ENCODE measurements at places on chromosomes 3 and 15.

GRCh38 chr15:73965758-73966113 is 26.4 kb downstream of the STOML1 start:
- DNase-seq, result no peak

DNA sequence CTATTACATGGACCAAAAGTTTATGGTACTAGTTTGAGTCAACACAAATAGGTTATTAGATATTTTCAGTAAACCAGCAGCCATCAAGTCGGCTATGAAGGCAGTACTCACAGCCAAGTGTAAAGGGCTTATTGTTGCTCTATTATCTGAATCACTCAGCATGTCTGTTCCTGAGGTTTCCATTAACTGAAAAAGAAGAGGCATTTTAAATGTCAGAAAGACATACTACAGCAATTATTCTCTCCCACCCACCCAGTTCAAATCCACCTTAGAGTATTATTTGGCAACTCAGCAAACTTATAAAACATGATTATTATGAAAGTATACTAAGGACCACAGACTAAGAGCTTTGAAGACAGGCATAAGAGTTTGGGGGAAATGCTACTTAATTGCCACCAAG is 93.1 kb downstream of the BTD start:
- no peak for DNase-seq

DNA sequence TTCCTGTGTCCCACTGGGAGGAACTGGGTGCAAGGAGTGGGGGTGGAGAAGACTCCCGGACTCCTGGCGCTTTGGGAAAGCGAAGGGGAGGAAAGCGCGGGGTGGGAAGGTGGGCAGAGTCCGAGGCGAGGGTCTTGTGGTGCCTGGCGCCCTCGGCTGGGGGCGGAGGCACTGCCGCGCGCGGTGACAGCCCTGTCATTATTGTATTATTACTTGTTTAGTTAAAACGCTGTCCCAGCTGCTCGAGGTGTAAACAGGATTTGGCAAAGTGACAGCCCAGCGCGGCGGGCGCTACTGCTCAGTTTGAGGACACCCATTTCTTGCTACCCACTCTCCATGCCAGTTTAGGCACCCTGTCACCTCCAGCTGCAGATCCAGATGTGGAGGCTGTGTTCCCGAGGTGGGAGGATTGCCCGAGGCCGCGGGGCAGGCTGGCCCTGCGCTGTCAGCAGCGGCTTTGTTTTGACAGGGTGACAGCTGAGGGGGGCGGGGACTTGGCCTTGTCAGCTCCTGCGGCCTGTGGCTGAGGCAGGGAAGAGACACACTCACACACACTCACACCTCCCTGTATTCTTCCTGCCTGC is 1.0 kb downstream of the KAT2B start:
- peak; percentile 66 for DNase-seq

- no peak for DNase-seq
Observed at GRCh38 chr3:10669490-10670048, 146.5 kb upstream of the SLC6A11 start.

DNA sequence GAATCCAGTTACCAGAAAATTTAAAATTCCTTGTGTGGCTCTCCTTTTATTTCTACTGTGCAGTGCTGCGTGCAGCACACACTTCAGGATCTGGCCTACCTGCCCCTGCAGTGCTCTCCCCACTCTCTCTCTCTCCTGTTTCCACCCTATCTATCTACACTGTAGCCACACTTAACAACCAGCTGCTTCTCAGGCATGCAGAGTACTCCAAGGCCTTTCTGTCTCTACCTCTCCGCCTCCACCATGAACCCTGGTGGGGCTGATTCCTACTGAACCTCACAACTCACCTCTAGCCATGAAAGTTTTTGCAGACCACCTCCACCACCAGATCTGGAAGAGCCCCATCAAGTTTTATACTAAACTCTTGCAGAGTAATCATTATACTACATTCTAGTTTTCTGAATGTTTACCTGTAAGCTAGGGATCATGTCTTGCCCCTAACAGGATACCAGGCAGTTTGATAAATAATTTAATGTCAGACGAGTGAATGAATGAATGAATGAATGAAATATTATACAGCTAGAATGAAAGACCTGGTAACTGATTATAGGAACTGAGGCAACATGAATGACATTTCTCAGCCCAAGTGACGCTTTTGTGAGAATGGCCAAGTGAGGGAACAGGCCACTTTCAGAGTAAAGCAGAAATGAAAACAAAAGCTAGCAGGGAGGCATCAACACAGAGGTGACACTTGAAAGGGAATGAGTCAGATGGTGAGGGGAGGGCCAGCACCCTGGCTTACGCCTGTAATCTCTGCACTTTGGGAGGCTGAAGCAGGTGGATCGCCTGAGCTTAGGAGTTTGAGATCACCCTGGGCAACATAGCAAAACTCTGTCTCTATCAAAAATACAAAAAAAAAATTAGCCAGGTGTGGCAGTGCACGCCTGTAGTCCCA is 363.5 kb downstream of the FOXP1 start:
- DNase-seq, result peak; percentile 42

- DNase-seq, result no peak
Observed at GRCh38 chr15:100022806-100023205, 289.6 kb upstream of the LYSMD4 start.

GRCh38 chr3:114176487-114176886 is 2.4 kb downstream of the DRD3 start:
- no peak for DNase-seq

DNA sequence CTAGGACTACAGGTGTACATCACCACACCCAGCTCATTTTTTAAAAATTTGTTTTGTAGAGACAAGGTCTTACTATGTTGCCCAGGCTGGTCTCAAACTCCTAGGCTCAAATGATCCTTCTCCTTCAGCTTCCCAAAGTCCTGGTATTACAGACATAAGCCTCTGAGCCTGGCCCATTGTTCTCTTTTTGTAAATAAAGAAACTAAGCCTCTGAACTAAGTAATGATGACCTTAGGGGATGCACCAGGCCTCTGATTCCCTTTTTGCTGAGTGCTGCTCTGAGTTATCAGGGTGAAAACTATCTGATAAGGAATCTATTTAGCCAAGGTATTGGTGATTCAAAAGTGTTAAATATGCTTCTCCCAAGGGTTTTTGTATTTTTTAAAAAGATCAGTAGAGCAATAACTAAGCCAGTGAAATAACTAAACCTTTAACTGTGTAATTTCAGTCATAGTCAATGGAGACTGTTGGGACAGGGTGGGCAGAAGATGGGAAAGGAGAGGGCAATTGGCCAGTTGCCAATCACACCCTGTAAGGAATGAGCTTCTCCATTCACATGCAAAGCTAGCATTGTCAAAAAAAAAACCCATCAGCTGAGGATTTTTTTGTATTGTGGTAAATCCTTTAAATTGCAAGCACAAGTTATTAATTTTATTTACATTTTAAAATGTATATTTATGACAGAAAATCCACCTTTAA is 194.8 kb upstream of the PFN2 start:
- DNase-seq, result no peak

- no peak for DNase-seq
Observed at GRCh38 chr3:124360563-124360962, 368.6 kb upstream of the ROPN1 start.

- DNase-seq, result no peak
Observed at GRCh38 chr3:53630547-53630946, 136.1 kb downstream of the CACNA1D start.

GRCh38 chr3:177495566-177495965 is 298.3 kb upstream of the TBL1XR1 start:
- no peak for DNase-seq

- no peak for DNase-seq
Observed at GRCh38 chr15:60371175-60372051, 26.4 kb downstream of the ANXA2 start.

- no peak for DNase-seq
Observed at GRCh38 chr15:67444100-67444499, 76.8 kb upstream of the C15orf61 start.

GRCh38 chr3:162171970-162172369 is 675.4 kb downstream of the OTOL1 start:
- DNase-seq, result no peak

DNA sequence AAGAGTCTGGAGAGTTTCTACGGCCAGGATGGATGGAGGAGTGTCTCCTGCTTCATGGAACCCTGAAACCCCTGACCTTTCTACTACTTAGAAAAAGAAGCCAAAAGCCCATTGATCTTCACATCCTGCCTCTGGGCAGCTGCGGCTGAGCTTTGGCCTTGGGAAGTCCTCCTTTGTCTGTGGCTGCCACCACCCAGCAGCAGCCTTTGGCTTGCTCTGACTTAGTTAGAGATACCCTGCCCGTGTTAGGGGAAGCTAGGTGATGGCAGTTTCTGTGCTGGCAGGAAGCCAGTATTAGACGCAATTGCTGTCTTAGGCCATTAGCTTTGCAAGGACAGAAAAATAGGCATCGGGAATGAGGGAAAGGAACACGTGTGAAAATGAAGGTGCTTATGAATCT is 18.8 kb downstream of the APH1B start:
- DNase-seq, result no peak

DNA sequence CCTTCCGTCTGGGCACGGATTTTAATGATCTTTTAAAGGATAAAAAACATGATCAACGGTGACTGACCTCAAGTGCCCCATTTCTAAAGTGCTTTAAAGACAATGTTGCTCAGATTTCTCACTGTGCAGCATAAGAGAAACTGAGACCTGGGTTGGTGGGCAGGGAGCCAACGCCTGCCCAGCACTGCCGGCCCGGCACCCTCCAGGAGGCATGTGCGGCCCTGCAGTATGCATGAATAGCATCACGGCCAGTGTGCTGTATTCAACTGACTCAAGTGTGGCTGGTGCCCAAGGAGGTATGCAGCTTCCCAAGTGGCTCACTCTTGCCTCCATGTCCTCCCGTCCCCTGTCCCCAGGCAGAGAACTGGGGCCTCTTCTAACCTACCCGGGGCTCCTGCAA is 30.3 kb downstream of the SEC61A1 start:
- no peak for DNase-seq

GRCh38 chr15:91780387-91780786 is 73.1 kb upstream of the SLCO3A1 start:
- DNase-seq, result no peak

DNA sequence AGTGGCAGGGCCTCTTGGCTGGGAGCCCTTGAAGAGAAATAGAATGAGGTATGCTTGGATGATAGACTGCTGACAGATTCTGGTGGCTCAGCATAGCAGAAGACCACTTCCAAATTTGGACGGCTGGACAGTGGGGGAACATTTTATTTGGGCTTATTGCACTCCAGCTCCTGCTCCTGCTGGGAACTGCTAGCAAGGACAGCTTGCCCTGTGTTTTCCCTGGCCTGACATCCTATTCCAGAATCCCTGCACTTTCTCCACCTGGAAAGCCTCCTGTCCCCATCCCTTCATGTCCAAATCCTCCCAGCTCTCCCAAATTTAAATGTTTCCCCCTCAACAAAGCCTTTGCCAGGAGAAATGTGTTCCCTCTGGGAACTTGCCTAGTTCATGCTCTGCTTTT is 9.8 kb upstream of the COLQ start:
- no peak for DNase-seq

DNA sequence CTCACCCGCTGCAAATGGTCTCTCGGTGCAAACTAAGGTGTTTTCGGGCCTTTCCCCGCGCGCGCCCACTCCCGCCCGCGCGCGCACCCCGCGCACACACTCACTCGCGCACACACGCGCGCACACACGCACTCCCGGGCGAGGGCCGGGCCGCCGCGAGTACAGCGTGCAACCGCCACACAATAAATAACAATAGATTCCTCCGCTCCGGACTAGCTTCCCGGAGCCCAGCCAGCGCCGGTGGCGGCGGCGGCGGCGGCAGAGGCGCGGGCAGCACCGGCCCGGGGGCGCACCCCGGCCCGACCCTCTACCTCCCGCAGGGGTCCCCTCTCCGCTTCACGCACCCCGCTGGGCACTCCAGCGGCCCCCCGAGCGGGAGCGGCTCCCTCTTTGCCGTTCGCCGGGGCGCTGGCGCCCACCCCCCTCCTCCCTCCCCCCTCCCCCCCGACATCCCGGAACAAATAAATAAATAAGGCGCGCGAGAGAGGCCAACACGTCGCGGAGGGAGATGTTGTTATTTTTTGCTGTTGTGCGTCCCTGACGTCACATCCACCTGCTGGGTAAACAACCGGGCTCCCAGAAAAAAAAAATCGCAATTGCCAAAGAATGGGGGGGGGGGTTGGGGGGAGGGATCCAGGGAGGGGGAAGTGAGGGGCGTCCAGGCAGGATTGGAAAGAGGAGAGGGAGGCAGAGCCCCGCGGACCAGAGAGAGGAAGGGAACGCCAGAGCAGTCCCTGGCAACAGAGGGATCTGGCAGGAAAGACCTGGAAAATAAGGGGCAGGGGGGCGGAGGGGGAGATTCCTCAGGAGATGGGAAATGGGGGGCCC is at the start of gene FOXP1:
Gene FOXP1 (minus strand): TSS at position 163 of the 828 bp plus-strand sequence. CDS start 385,347 bp downstream, outside the sequence.
- peak; percentile 58 for DNase-seq

GRCh38 chr15:51074926-51075325 is 19.8 kb downstream of the TNFAIP8L3 start:
- DNase-seq, result no peak

GRCh38 chr3:180184816-180185215 is 148.1 kb upstream of the PEX5L start:
- no peak for DNase-seq

GRCh38 chr15:51094606-51095569 is at the start of gene TNFAIP8L3:
Gene TNFAIP8L3 (minus strand): TSS chr15:51094906. CDS start chr15:51094595, 311 bp downstream.
- no peak for DNase-seq

DNA sequence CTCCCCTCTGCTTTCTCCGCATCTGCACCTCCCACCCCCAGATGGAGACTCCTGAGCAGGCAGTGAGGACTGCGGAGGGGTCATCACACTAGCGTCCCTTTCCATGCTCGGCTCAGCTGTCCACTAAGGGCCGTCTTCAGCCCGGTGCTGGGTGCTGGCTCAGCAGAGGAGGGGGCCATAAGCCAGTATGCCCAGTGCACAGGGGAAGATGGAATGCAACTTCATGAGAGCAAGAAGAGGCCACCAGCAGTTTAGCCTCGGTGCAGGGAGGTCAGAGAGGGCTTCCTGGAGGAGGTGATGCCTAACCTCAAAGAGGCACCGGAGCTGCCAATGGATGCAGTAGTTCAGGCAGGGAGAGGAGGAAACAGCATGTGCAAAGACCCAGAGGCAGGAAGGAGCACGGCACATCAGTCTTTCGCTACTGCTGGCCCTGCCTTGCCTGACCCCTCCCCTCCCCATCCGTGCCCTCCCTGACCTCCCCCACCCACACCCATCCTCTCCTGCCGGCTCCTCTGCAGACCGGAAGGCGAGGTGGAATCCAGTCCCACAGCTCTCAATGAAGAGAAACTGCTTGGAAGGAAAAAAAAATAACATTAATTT is 15.2 kb upstream of the PLXND1 start:
- no peak for DNase-seq

GRCh38 chr3:178310949-178311348 is 225.3 kb upstream of the KCNMB2 start:
- no peak for DNase-seq

DNA sequence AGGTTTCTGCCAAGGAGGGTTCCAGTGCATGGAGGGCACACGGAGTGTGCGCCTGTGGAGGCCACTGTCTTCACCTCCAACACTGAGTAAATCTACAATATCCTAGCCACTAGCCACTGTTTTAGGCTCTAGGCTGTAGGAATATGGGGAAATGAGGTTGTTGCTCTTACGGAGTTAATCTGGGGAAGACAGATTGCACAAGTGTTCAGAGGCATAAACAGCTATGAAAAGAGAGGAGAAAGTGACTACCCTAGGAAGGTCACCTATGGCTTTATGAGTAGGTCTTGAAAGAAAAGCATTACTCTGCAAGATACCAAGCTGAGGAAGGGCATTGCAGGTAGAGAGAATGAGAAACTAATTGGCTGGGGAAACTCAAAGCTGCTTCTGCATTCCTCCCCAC is 85.7 kb downstream of the CYP19A1 start:
- no peak for DNase-seq

All from CD8-positive, alpha-beta T cell (primary cell).